ENCODE measurements at places on chromosomes 4 and X. TPM values are rescaled to one million over a fixed set of nuclear protein-coding genes. Genes with fewer than 3 reads are reported as not detected.

Gene PRKG2
- total RNA-seq = 1.7 TPM

Gene VCX
- not detected for total RNA-seq

Gene SPANXN4
- total RNA-seq = not detected

Gene SPANXN3
- total RNA-seq = not detected

Gene VSIG4
- 19.6 TPM for total RNA-seq

Gene GPRASP1
- total RNA-seq = 3.6 TPM

Gene SSX4B
- not detected for total RNA-seq

Gene RBMXL3
- not detected for total RNA-seq

Gene FGB
- not detected for total RNA-seq

Gene WDR17
- total RNA-seq = 0.32 TPM

Gene HGFAC
- total RNA-seq = not detected

Gene TRIM60
- not detected for total RNA-seq

Gene GUCY1A1
- total RNA-seq = 1.5 TPM

Gene PAGE3
- total RNA-seq = not detected

Gene SLC7A11
- 0.72 TPM for total RNA-seq

Gene HELT
- total RNA-seq = 0.34 TPM

Gene SSX1
- not detected for total RNA-seq

Measured in lower leg skin (tissue), 4 donors.